RWPE1 (cell line): ENCODE measurements at places on chromosomes 1 and 21.

DNA sequence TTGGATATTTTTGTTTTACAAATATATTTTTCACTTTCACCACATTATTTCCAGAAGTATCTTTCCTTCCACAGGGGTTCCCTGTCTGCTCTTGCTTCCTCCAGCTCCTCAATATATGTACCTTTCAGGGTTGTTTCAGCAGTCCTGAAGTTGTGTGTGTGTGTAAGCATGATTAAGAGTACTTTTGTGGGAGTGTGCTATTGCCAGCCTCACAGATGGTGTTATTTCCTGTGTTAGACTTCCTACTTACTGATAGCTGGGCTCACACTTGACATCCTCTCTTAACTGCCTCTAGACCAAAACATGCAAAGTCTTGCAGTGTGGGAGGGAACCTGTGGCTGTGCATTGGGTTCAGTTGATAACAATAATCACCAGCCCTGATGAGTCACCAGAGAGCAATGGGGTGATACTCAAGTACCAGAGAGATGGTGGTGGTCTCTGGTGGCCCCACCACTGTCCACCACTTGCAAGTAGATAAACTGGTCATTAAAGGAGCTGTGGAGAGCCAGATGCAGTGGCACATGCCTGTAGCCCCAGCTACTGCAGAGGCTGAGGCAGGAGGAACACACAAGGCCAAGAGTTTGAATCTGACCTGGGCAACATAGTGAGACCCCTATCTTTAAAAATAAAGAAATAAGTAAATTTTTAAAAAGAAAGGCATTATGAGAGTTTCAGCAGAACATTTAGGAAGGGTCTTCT is 126.7 kb downstream of the NR5A2 start:
- DNase-seq = peak; percentile 20

DNA sequence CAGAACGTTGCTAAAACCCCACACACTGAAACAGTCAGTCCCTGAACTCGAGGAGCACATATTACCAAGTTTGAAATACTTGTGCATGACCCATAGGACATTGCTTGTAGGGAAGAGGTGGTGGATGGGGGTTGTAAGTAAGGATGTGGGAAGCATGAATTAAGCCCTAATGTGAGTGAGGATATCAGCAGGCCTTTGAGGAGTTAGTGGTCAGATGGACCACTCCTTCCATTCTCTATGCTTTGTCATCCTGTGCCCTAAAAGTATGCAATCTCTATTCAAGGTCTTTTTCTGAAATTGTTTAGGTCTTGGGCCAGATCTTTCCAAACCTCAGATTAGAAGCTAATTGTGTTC is 70.9 kb upstream of the SAMSN1 start:
- no peak for DNase-seq

DNA sequence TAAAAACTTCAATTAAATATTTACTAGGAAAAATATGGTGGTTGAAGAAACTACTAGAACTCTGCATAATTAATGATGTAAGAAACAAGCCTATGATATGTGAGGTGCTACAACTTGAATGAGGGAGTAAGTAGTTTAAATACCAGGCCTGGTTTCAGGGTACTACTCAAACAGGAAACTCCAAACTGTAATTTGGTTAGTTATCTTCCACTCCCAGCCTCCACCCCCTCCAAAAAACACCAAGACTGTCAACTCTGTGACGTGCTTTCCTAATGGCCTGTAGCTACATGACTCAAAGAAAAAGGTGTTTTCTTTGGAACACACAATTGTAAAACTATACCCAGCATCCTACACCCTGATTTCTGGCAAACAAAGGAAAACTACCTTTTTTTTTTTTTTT is 55.9 kb upstream of the RCC1 start:
- DNase-seq = peak; percentile 79

DNA sequence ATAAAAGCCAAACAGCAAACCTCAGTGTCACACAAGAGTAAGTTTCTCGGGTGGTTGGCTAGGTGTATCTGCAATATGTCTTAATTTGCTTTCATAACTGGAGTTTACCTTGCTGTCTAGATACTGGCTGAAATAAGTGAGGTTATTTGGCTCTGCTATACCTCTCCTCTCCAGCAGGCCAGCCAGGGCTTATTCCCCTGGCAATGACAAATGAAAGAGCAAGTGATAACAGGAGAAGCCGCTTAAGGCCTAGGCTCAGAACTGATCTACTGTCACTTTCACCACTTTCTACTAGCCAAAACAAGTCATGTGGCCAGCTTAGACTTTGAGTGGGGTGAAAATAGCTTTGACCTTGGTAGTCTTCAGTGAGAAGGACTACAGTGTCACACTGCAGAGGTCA is 4.8 kb upstream of the RPE65 start:
- DNase-seq = no peak
